Activated T-cell treated with anti-CD3 and anti-CD28 coated beads for 48 hours (primary cell): ENCODE measurements at places on chromosomes 6 and 20.

DNA sequence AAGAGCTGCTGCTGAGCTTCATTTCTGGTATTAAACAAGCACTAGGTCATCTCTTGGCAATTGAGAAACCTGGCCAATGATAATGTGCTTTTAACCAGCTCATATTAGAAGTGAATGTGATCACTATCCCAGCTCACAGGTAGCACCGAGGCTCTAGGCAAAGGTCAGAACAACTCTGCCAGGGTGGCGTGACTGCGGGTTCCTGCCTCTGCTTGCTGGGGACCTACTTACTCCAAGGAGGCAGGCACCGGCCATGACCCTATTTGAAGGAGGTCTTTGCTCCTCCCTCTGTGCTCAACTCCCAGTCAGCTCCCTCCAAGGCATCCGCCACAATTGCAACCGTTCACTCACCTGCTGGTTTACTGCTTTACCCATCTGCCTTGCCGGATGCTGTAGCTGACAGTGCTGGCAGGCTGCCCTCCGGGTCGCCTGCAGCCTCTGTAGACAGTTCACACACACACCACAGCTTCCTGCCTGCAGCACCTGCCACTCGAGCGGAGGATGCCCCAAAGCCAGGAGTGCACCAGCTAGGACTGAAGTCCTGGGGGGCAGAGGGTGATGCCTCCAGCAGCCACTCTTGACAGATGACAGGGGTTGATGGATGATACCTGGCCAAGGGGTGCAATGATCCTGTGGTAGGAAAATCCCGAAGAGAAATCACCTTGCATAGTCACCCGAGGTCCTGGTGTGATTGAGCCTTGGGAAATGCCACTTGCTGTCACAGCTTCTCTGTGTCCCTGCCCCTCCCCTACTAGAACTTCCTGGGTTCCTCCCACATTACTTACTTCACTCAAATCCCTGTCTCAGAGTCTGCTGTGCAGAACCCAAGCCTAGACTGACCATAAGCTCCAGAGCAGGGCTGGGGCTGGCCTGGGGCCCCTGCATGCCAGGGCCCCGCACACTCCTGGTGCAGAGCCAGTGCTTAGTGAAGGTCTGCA is 8.8 kb upstream of the VSX1 start:
- DNase-seq = peak; percentile 44

- peak; percentile 21 for DNase-seq
Observed at GRCh38 chr20:13220194-13220903, 725 bp upstream of the ISM1 start.

GRCh38 chr6:151610326-151610725 is 116.5 kb downstream of the CCDC170 start:
- no peak for DNase-seq

GRCh38 chr6:34234667-34235306 is 1.9 kb upstream of the HMGA1 start:
- DNase-seq = no peak

DNA sequence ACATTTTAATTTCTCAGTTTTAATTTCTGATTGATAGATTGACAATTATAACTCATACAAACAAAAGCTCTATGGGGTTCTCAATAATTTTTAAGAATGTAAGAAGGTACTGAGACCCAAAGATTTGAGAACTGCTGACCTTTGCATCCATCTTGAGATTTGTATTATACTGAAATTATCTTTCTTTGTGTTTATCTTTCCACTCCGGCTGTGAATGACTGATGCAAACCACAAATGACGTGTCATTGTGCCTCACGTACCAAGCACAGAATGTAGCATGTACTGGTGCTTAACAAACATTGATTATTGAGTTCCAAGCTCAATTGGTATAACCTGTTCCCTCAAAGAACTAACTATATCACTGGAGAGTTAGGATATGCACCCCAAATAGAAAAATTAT is 152.1 kb upstream of the SMLR1 start:
- no peak for DNase-seq

DNA sequence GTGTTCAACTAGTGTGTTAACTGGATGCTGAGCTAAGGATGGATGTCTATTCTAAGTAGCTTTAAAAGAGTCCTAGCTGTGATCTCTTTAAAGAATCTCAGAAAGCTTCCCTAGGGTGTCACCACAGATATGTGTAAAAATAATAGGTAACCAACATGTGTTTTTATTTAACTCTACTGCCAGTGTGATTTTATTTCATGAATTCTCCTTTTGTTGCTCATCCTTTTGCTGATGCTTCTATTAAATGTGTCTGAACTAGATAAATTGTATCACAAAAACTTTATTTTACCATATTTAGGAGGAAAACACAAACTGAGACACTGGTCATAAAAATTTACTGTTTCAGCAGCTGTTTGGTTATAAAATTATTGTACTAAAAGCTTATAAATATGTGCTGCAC is 809.4 kb upstream of the CITED2 start:
- no peak for DNase-seq
